Activated CD4-positive, alpha-beta T cell treated with anti-CD3 and anti-CD28 coated beads, Interleukin-2, amount 10 ng/mL, durations not matched to agents 7 days and 5 days (primary cell): ENCODE measurements at places on chromosomes 13 and 19.

DNA sequence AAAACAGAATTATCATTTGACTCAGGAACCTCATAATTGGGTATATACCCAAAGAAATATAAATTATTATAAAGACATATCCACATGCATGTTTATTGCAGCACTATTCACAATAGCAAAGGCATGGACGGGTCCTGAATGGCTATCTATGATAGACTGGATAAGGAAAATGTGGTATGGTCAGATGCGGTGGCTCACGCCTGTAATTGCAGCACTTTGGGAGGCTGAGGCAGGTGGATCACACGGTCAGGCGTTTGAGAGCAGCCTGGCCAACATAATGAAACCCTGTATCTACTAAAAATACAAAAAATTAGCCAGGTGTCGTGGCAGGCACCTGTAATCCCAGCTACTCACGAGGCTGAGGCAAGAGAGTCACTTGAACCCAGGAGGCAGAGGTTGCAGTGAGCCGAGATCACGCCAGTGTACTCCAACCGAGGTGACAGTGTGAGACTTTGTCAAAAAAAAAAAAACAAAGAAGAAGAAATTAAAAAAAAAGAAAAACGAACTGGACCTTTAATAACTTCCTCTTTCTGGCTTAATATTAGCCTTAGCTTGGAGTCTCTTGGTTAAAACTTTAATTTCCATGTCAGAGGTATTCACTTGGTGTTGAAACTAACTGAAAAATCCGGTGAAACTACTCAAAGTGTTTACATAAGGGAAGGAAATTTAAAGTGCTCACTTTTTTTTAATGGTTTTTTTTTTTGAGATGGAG is 104.4 kb downstream of the ZNF486 start:
- no peak for DNase-seq

DNA sequence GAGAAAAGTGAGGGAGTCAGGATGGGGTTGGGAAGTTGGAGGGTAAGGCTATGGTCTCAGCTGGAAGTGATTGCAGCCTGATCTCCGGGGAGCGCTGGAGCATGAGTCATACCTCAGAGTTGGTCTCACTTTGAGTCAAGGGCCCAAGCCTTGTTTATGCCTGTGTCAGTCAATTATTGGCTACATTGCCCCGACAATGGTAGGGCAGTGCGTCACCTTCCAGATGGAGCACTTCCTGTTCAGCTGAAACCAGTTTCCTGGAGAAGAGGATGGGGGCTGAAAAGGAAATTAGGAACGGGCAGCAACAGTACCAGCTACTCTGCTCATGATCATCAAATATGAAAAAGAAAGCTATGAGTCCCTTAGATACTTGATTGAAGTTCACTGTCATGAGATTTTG is 60.4 kb downstream of the ADGRE1 start:
- DNase-seq: peak; percentile 41

- DNase-seq: no peak
Observed at GRCh38 chr19:31152906-31153305, 196.3 kb downstream of the TSHZ3 start.

- DNase-seq: no peak
Observed at GRCh38 chr19:54428323-54429175, 13.3 kb downstream of the TTYH1 start.

DNA sequence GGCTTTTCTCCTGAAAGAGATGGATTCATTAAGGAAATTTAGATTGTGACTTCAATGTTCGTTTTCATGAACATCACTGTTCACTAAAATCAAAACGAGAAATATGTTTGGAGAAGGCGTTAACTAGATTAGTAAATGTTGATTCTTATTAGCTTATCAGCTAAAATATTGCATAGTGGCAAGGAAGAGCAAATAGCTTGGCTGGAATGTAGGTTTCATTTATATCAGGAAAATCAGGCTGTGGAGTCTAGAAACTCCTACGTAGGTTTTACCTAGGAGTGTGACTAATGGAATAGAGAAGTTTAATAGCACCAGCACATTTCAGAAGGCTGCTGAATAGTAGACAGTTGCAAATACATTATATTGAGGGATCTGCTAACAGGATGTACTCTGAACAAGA is 344.9 kb downstream of the LIG4 start:
- no peak for DNase-seq

GRCh38 chr13:30600496-30600895 is 17.2 kb upstream of the USPL1 start:
- DNase-seq: no peak

- DNase-seq: no peak
Observed at GRCh38 chr13:71030784-71031183, 836.2 kb downstream of the DACH1 start.

DNA sequence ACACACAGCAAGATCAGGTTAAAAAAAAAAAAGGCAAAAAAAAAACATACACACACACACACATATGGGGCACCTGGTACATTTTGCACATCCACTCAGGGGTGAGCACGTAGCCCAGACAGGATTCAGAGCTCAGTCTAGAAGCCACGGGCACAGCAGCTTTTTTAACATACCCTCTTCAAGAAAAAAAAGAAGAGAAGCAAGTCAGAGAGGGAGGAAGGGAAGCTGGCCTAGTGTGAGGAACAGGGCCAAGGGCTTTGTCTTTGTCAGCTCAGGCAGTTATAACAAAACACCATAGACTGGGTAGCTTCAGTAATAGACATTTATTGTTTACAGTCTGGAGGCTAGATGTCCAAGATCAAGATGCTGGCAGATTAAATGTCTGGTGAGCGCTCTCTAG is 2.3 kb upstream of the TPM4 start:
- DNase-seq: peak; percentile 56

DNA sequence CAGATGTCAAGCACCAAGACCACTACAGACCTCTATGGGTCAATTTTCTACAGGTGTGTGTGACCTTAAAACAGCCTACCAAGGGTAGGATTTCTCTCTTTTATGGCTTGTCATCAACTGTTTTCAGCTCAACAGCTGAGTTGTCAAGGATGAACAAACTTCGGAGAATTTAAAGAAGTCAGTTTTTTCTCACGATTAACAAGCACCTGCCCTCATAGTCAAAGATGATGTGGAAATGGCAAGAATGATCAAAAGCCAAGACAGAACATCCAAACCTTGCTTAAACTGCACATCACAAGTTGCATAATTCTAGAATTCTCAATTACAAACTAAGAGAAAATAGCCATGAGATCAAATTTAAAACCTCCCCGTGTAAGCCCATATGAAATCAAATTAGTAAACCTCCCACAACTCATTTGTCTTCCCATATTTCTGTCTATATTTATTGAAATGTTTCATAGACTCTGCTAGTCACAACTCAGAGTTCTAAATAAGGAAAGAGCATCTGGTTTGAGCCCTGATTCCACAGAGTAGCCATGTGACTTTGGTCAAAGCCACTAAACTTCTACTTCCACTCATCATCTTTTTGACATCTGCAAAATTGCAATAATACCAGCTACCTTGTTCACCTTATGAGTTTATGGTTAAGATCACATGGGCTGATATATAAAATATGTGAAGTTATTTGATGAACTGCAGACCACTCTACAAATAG is 521.5 kb upstream of the HTR2A start:
- DNase-seq: no peak

GRCh38 chr13:30429721-30430694 is 7.7 kb downstream of the UBE2L5 start:
- DNase-seq: no peak

DNA sequence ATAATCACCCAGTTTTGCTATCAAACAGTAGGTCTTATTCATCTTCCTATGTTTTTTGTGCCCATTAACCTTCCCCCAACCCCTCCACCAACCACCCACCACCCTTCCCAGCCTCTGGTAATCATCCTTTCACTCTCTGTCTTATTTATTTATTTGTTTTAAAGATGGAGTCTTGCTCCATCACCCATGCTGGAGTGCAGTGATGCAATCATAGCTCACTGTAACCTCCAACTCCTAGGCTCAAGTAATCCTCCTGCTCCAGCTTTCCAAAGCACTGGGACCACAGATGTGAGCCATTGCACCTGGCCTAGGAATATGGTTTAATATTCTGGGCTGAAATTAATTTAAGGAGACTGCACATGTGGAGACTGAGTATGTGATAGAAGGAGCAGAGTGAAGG is 527.0 kb downstream of the GPC6 start:
- DNase-seq: no peak

DNA sequence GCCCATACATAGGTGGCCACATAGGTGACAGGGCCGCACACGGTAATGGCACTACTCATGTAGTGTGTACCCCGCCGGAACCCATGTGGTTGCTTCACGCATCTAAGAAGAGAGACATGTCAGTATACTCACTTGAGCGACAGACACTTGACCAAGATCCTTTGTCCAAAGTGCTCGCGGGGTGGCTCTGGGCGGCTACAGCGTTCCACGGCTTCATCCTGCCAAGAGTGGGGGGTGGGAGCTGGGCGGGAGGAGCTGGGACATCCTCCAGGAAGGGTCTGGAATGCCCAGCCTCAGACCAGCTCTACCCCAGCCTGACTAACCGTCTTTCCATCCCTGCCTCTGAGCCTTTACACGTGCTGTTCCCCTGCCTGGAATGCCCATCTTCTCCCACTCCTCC is 8.5 kb downstream of the ANGPTL8 start:
- DNase-seq: no peak

GRCh38 chr13:112680741-112681360 is 9.0 kb upstream of the ATP11A start:
- no peak for DNase-seq

GRCh38 chr13:110531671-110532083 is 29.8 kb downstream of the RAB20 start:
- no peak for DNase-seq

DNA sequence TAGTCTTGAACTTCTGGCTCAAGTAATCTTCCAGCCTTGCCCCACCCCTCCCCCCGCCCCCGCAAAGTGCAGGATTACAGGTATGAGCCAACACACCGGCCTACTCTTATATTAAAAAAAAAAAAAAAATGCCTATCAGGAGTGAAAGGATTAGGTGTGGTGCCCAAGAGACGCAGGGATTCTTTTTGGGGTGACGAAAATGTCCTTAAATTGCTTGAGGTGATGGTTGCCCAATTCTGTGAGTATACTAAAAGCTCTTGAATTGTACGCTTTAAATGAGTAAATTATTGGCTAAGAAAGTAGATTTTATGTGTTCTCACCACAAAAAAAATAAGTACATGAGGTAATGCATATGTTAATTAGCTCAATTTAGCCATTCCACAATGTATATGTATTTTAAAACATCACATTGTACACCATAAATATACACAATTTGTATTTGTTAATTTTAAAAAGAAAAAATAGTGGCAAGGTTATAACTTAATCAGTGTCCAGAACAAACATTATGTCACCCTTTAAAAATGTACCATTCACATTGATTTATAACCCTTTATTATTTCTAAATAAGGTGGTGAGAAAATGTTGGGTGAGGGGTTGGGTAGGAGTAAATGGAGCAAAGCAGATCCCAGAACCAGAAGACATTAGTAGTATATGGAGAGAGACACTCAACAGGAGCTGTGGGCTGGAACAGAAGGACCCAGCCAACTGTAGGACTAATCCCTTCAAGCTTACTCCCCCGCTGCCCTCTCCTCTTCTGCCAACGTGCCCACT is 3.9 kb downstream of the IGSF23 start:
- DNase-seq: no peak

GRCh38 chr13:89113744-89114143 is 1442.6 kb downstream of the SLITRK5 start:
- DNase-seq: no peak

GRCh38 chr19:13382633-13382938 is 123.7 kb downstream of the CACNA1A start:
- no peak for DNase-seq

DNA sequence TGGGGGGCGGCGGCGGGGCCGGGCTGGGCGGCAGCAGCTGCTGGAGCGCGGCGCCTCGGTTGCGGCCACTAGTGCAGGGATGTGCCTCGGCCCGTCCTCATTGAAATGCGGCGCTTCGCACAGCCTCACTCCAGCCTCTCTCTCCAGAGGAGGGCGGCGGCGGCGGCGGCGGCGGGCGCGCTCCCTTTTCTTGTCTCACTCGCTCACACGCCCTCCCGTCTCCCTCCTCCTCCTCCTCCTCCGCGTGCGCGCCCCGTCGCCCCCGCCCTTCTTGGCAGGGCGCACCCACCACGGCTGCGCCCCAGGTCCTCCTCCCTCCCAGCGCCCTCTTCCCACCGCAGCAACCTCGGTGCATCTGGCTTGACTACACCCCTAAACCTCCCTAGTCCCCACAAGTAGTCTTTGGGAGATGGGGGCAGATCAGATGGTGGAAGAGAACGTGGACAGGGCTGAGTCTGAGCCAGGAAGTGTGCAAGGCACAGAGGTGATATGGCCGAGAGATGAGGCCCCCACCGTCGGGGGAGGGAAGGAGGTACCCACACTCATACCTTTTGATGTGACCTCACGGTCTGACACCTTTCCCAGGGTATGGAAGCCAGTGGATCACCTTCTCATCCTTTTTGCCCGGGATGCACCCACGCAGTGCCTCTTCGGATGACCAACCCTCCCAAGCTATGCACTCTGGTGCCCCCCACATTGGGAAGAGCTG is at the start of gene DCLK1:
TSS of gene DCLK1 (minus strand) at position 161 of the 709 bp plus-strand sequence.
- no peak for DNase-seq

DNA sequence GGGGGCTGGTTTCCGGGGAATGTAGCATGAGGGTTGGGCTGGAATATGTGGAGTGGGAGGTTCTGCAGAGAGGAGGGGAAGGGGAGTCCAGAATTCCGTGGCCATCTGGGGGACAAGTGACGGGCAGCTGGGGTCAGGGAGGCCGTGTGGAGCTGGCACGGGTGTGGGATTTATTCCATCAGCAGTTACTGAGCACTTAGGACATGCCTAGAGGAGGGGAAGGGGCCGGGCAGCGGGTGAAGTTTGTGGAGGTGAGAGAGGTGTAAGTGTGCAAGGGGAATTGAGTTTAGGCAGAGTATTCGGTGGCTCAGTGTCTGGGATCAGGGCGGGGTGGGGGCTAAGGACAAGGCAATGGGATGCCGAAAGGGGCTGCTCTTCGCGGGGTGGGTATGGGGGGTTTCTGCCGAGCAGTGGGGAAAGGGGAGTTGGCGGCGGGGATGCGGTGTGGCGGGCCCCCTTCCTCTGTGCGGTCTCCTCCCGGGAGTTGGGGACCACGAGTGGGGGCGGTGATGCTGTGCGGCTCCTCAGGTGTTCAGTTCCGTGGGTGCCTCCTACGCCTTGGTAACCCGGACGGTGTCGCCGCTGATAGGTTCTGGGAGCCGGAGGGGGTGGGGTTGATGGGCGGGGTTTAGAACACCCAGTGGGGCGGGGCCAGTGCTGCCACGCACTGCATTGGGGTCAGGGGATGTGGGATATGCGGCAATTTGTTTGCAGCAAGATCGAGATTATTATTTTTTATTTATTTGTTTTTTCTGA is 5.4 kb downstream of the CCDC61 start:
- DNase-seq: peak; percentile 79

GRCh38 chr19:29757551-29757950 is 42.5 kb upstream of the C19orf12 start:
- no peak for DNase-seq

GRCh38 chr19:54883228-54883627 is 9.2 kb downstream of the FCAR start:
- DNase-seq: no peak

- DNase-seq: no peak
Observed at GRCh38 chr13:98480915-98481877, 95.7 kb downstream of the STK24 start.

- no peak for DNase-seq
Observed at GRCh38 chr19:17529239-17530158, 18.1 kb downstream of the PGLS start.
